ELR (cell line): ENCODE measurements at places on chromosomes 7 and 10.
A peak's percentile ranks its signal among the peaks of the same experiment; 100 is the strongest.

DNA sequence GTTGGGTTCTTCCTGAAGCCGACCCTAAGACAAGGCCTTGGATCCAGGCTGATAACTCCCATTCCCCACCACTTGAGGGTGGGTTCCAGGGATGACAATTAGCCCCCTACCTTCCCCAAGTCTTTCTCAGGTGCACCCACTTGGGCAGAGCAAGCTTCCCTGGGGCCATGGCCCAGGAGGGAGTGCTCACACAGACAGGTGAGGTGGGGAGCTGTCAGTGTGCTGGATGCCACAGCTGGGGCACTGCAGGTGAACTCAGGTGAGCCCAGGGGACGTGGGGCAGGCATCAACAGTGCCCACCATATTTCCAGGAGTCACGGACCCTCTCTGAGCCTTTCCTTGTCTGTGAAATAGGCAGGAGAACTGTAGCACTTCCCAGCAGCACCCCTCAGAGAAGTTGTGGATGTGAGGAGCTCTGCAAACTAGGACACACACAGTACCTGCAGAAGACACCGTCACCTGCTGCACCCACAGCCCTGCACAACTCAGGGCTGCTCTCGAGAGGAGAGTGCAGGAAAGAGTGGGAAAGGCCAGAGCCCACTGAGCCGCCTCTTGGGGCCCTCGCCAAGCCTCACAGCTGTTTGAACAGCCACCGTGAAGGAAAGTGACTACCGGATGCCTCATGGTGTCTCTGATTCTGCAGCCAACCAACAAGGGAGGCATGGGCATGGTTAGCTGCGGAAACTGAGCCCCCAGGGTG is 17.9 kb downstream of the SH3PXD2A start:
- peak; percentile 27 for DNase-seq

DNA sequence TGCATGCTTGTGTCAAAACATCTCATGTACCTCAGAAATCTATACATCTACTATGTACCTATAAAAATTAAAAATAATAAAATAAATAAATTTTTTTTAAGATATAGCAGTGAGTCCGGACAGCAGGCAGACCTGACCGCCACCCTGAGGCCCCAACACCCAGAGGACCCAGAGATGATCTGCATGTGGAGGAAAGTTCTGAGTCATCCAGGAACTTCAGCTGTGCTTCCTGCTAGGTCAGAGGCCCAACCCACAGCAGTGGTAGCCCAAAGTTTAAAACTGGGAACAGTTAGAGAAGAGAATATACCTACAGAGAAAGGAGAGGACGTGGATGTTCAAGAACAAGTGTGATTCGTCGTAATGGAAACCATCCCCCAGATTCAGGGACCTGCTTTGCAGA is 683.7 kb upstream of the NRP1 start:
- DNase-seq, result peak; percentile 50

DNA sequence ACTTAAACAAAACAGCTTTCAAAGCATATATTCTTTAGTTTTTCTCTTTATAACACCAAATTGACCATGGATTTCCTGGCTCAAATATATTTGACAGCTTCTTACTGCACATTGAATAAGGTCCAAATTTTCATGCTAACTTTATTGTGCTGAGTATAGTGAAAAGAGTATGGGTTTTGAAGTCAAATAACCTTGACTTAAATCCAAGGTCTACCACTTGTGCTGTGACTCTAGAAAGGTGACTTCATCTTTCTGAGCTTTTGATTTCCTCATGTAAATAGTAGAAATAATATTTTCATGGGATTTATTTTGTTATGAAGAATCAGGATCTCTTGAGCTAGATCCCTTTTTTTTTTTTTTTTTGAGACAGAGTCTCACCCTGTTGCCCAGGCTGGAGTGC is 139.4 kb upstream of the GPR22 start:
- no peak for DNase-seq

- peak; percentile 10 for DNase-seq
Measured at GRCh38 chr7:120170834-120171233, 102.1 kb upstream of the KCND2 start.

DNA sequence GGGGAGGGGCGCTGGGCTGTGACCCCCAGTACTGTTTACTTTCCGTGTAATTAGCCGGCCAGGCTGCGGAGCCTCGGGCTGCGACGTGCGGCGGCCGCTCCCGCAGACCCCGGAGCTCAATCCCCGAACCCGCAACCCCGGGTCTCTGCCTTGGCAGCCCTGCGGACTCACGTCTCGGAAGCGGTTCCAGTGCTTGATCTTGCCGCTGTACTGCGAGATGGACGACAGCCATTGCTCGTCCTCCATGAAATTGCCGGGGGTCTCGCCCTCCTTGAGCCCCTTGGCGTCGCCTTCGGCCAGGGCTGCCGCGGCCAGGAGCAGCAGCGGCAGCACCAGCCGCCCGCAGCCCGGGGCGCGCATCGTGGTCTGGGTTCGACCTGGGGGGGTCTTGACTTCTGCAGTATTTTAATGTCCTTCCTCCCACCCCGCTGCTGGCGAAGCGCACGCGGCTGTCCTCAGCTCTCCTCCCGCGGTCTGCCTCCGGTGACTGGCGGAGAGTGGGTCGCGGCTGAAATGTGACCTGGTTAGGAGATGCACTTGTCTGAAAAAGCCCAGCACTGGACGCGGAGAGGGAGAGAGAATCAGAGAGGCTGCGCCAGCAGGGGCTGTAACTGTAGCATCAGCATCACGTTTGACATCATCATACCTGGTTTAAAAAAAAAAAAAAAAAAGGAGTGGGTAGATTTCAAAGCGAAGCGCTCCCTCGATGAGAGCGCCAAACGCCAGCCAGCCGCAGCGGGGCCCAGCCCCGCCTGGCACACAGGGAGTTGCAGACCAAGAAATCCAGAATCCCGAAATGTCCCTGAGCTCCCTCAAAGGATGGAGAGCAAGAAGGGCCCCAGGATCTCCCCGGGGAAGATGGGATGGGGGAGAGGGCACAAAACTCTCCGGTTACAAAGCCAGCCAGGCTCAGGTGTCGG is at the start of gene SPOCK2:
Gene SPOCK2 (minus strand): TSS at position 583 of the 920 bp plus-strand sequence. CDS start 223 bp downstream, at position 360.
- DNase-seq, result no peak

- no peak for DNase-seq
Measured at GRCh38 chr7:34772296-34772938, 114.4 kb downstream of the NPSR1 start.

DNA sequence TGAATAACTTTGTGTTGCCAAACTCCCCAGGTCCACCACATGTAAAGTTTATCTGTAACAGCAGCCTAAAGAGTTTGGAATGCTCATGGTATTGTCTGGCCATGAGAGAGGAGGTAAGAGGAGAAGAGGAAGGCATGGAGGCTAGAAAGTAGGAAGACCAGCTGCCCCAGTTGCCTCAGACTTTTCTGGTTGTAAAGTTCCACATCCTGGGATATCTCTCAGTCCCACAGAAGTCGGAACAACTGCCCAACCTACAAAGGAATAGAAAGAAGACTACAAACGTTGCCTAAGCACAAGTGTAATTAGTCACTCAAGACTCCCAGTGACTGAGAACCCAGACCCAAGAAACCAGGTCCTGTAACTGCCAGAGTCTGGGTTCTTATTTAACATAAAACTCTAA is 47.3 kb downstream of the CREB3L2 start:
- DNase-seq, result peak; percentile 56

DNA sequence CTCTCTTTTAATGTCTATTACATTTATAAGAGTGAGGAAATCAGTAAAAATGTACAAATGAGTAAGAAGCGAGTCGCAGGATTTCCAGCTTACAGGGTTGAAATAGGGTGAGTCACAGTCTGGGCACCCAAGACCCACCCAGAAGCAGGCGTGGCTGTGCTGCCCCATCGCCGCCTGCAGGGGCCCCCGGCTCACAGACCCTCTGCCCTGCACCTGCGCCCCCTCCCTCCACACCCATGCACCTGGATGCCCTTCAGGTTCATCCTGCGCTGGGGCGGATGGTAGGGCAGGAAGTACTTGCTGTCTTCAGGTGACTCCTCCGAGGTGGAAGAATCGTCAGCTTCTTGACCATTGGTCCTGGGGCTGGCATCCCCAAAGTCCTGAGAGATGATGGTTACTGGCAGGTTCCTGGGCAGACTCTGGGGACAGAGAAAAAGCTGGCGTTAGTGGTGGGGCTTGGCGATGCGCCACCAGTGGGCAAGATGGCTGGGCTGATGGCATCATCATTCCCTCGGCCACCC is 90.2 kb upstream of the GNA12 start:
- DNase-seq, result peak; percentile 69

GRCh38 chr7:135558337-135558767 is 635 bp downstream of the NUP205 start:
- DNase-seq, result peak; percentile 77

- DNase-seq, result no peak
Measured at GRCh38 chr7:94556028-94556427, 46.4 kb downstream of the CASD1 start.

GRCh38 chr10:132904814-132905649 is 37.3 kb downstream of the CFAP46 start:
- DNase-seq, result no peak

DNA sequence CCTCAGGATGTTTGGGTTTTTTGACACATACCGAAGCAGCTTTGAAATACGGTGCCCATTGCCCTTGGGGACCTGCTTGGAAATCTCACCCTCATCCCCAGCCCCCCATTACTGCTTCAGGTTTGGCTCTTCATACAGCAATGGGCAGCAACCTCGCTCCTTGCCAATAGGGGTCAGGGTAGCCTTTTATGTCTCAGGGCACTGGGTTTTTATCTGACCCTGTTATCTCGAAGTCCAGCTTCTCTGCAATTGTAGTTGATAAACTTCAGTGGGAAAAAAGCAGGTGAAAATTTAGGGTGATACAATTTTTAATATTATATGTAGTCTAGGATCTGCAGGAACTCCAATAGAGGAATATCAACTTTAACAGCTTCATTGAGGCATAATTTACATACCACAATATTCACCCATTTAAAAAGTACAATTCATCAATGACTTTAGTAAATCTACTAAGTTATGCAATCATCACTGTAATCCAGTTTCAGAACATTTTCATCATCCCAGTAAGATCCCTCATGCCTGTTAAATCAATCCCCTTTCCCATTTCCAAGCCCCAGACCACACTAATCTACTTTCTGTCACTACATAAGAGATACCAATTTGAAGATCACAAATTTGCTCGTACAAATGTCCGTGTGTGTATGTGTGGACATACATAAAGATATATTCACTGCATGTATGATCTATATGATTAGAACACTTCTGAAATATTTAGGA is 386.2 kb downstream of the KCNMA1 start:
- peak; percentile 79 for DNase-seq

DNA sequence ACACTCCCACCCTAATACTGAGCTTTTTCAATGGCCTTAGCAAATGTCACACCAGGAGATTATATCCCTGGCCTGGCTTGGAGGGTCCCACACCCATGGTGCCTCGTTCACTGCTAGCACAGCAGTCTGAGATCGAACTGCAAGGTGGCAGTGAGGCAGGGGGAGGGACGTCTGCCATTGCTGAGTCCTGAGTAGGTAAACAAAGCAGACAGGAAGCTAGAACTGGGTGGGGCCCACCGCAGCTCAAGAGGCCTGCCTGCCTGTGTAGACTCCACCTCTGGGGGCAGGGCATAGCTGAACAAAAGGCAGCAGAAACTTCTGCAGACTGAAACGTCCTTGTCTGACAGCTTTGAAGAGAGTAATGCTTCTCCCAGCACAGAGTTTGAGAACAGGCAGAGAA is 338.9 kb upstream of the MBL2 start:
- DNase-seq, result no peak

DNA sequence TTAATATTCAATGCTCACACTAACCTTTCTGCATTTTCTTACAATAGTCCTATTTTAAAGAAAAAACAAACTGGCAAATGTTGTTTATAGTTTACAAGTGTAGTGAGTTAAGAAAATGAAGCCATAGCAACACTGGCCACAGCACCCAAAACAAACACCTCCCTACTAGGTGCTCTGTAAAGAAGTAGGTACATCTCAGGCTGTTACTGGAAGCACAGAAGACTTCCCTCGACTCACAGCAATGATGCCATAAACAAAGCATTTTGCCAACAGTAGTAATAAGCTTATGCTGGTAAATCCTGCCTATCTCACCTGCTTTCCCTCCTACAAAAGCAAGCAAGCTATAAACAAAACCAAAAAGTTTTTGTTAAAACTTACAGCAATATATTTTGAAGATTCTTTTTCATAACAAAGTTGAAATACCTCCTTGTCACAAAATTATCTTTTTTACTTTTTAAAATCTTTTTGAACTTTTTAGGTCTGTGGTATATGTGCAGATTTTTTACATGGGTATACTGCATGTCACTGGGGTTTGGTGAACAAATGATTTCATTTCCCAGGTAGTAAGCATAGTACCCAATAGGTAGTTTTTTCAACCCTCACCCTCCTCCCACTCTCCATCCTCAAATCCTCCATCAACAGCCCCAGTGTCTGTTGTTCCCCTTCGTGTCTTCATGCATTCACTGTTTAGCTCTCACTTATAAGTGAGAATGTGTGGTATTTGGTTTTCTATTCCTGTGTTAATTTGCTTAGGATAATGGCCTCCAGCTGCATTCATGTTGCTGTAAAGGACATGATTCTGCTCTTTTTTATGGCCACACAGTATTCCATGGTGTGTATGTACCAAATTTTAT is 28.4 kb downstream of the COA1 start:
- no peak for DNase-seq

GRCh38 chr7:38839851-38840250 is 69.1 kb downstream of the VPS41 start:
- no peak for DNase-seq

- no peak for DNase-seq
Measured at GRCh38 chr10:129764011-129764900, 199.8 kb downstream of the EBF3 start.

DNA sequence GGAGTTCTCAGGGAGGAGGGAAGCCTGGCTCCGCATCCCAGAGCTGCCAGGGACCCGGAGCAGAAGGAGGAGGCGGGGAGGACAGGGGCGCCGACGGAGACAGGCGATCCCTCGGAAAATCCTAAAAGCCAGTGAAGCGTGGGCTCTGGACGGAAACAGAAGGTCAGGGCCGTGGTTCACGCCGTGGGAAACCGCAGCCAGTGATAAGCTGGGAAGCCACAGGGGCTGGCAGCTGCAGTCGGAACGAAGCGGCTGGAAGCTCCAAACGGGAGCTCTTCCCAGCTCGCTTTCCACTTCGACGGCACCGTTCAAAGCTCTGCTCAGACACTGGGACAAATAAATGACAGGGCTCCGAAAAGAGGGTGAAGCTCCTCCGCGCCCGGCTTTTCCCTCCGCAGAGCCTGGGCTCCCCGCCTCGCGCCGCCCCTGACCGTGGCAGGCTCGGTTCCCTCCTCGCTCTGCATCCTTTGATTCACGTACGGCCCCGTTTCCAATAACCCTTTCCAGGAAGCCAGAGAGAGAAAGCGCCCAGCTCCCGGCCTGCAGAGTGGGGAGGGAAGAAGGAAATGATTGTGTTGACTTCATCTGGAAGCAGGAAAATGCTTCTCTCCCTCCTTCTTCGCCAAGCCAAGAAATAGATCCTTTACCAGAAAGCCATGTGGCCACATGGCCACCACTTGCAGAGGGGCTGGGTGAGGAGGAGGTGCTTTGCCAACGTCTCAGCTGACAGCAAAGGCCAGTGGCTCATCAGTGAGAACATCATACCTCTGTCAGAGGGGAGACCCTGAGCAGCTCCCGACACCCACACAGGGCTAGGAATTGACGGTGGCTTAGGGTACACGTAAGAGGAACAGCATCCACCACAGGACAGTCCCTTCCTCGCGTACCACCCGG is 57.4 kb downstream of the ADRB1 start:
- peak; percentile 27 for DNase-seq

- no peak for DNase-seq
Measured at GRCh38 chr7:22962775-22963350, 51.1 kb downstream of the HYCC1 start.

- peak; percentile 83 for DNase-seq
Measured at GRCh38 chr10:67884842-67885670, 600 bp downstream of the SIRT1 start.
